ENCODE measurements at places on chromosomes 7 and 10. TPM values are rescaled to one million over a fixed set of nuclear protein-coding genes. Genes with fewer than 3 reads are reported as not detected.

DNA sequence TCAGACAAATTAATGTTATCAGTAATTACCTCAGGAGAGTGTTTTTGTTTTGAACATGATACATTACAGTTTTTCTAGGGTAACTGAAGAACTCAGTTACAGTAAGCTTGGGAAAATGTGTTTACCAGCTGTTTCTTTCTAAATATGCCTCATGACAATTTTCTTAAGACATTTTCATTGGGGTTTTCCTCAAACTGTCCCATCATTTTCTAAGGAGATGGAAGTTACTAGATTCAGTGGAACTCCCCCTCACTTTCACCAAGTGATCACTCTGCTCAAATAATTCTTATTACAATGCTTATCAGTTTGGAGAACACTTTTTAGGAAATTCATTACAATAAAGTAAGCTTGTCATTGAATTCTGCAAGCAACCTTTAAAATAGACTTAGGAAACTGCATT lies 6.4 kb upstream of the SPAG6 start:
- no peaks in the 10 kb centered on the region for H3K36me3 ChIP-seq
- no peak overlapping the region for H3K27ac ChIP-seq
- DNase-seq, result no peak
- peaks cover 31% of the 10 kb centered on the region for H3K27me3 ChIP-seq
- H3K4me1 ChIP-seq, result peaks cover 38% of the 10 kb centered on the region
- no peak overlapping the region for H3K4me3 ChIP-seq

GRCh38 chr10:78772486-78772885 lies 296.3 kb upstream of the ZMIZ1 start:
- H3K27ac ChIP-seq, result no peak overlapping the region
- no peak for DNase-seq
- H3K4me1 ChIP-seq, result no peaks in the 10 kb centered on the region
- H3K4me3 ChIP-seq, result no peak overlapping the region
- no peaks in the 10 kb centered on the region for H3K27me3 ChIP-seq
- no peaks in the 10 kb centered on the region for H3K36me3 ChIP-seq

GRCh38 chr7:45702751-45703150 lies 128.6 kb downstream of the ADCY1 start:
- H3K36me3 ChIP-seq, result no peaks in the 10 kb centered on the region
- no peak for DNase-seq
- H3K4me3 ChIP-seq, result no peak overlapping the region
- H3K27ac ChIP-seq, result no peak overlapping the region
- no peaks in the 10 kb centered on the region for H3K27me3 ChIP-seq
- H3K4me1 ChIP-seq, result peaks cover 10% of the 10 kb centered on the region

DNA sequence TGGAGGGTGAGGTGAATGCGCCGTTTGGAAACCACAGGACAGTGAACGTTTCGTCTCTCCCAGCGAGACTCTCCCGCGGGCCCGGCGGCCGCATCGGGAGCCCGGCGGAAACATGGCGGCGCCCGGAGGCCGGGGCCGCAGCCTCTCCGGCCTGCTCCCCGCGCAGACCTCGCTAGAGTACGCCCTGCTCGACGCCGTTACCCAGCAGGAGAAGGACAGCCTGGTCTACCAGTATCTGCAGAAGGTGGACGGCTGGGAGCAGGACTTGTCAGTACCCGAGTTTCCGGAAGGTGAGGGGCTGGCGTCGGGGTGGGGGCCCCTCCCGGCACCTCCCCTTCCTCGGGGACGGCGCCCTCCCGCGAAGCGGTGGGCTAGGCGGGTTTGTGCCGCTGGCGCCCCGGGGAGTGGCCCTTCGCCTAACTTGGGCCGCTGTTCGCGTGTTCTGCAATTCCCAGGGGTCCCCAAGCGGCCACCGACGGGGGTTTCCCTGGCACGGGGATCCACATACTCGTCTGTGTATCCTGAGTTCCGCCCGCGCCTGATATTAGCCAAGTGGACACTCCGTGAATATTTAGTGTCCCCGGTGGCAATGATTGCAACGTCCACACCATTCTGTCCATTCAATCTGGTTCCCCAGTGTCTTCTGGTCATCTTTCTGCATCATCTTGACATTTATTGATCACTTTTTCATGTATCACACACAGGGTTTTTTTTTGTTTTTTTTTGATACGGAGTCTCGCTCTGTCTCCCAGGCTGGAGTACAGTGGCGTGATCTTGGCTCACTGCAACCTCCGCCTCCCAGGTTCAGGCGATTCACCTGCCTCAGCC lies 514 bp downstream of the NHLRC2 start:
- DNase-seq, result peak; percentile 91
- peaks cover 5% of the 10 kb centered on the region for H3K36me3 ChIP-seq
- peak overlapping the region; percentile 76 for H3K4me3 ChIP-seq
- no peaks in the 10 kb centered on the region for H3K27me3 ChIP-seq
- H3K27ac ChIP-seq, result peak overlapping the region; percentile 92

DNA sequence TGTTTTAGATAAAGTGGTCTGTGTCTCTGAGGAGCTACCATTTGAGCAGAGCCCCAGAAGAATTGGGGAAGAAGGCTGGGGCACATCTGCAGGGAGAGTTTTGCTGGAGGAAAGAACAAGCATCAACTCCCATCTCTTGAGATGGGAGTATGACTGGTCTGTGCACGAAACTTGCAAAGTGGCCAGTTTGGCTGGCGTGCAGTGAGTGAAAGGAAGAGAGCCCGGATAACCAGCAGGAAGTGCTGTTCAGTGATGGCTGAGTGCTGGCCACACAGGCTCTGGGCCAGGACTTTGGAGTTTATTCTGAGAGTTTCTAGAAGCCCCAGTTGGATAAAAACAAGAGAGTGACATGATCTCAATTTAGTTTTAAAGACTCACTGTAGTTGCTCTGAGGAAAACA lies 34.4 kb upstream of the SVIL start:
- no peak for DNase-seq
- no peak overlapping the region for H3K27ac ChIP-seq
- peaks cover 4% of the 10 kb centered on the region for H3K4me1 ChIP-seq
- no peak overlapping the region for H3K4me3 ChIP-seq

- H3K4me3 ChIP-seq, result no peak overlapping the region
- no peaks in the 10 kb centered on the region for H3K27me3 ChIP-seq
- peak; percentile 18 for DNase-seq
- no peak overlapping the region for H3K27ac ChIP-seq
These were observed 131.1 kb downstream of the WDR37 start for GRCh38 chr10:1187151-1187854.

GRCh38 chr7:3146571-3147226 lies 103.0 kb upstream of the CARD11 start:
- H3K27me3 ChIP-seq, result no peaks in the 10 kb centered on the region
- H3K27ac ChIP-seq, result no peak overlapping the region
- H3K4me3 ChIP-seq, result no peak overlapping the region
- DNase-seq, result peak; percentile 25
- H3K4me1 ChIP-seq, result no peaks in the 10 kb centered on the region

DNA sequence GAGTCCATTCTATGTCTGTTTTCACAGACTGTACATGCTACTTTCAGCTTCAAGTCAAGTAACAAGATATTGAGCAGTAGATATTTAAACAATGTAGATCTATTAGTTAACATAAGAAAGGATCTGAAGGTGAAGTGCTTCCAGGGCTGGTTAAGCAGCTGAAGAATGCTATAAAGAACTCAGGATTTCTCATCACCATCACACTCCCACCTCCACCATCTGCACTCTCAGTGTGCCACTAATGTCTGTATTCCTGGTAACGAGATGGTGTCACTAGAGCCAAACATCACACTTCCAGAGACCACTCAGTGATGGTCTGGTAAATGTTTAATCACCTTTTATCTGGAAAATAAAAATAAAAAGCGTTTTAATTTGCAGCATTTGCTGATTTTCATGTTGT lies 224.0 kb upstream of the FERD3L start:
- H3K36me3 ChIP-seq, result no peaks in the 10 kb centered on the region
- H3K27ac ChIP-seq, result no peak overlapping the region
- no peaks in the 10 kb centered on the region for H3K27me3 ChIP-seq
- DNase-seq, result no peak

GRCh38 chr7:134129856-134130523 lies 2.9 kb downstream of the LRGUK start:
- peaks cover 15% of the 10 kb centered on the region for H3K4me1 ChIP-seq
- H3K4me3 ChIP-seq, result no peak overlapping the region
- no peaks in the 10 kb centered on the region for H3K27me3 ChIP-seq
- no peak overlapping the region for H3K27ac ChIP-seq
- no peaks in the 10 kb centered on the region for H3K36me3 ChIP-seq

- no peak overlapping the region for H3K27ac ChIP-seq
- no peaks in the 10 kb centered on the region for H3K27me3 ChIP-seq
- no peaks in the 10 kb centered on the region for H3K36me3 ChIP-seq
- H3K4me3 ChIP-seq, result no peak overlapping the region
- DNase-seq, result no peak
- no peaks in the 10 kb centered on the region for H3K4me1 ChIP-seq
These were observed 434.3 kb upstream of the SEMA3D start for GRCh38 chr7:85620936-85621685.

DNA sequence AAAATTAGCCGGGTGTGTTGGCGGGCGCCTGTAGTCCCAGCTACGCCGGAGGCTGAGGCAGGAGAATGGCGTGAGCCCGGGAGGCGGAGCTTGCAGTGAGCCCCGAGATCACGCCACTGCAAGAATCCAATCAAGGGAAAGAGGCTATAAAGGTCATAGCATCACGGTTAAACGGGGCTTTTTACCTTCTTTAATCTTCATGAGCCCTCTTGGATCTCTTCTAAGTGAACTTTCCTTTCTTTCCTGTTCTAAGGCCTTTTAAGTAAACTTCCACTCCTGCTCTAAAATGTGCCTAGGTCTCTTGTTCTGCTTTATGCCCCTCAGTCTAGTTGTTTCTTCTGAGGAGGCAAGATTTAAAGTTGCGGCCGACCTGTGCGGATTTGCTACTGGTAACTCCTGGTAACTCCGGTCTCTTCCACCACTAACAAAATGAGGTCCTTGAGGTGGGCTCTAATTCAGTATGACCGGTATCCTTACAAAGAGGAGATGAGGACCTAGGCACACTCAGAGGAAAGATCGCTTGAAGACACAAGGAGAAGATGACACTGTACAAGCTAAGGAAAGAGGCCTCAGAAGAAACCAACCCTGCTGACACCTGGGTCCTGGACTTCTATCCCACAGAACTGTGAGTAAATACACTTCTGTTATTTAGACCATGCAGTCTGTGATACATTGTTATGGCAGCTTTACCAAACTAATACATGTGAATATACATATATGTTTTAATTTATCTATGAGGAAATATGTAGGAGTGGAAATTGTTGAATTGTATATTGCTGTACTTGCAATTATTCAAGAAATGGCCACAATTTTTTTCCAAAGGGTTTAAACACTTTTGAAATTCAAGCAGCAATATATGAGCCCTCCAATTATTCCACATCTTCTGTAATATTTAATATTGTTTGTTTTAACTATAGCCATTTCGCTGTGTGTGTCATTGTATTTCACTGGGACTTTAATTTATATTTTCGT lies 331.5 kb upstream of the CNTNAP2 start:
- no peak for DNase-seq
- H3K36me3 ChIP-seq, result no peaks in the 10 kb centered on the region
- no peak overlapping the region for H3K27ac ChIP-seq

DNA sequence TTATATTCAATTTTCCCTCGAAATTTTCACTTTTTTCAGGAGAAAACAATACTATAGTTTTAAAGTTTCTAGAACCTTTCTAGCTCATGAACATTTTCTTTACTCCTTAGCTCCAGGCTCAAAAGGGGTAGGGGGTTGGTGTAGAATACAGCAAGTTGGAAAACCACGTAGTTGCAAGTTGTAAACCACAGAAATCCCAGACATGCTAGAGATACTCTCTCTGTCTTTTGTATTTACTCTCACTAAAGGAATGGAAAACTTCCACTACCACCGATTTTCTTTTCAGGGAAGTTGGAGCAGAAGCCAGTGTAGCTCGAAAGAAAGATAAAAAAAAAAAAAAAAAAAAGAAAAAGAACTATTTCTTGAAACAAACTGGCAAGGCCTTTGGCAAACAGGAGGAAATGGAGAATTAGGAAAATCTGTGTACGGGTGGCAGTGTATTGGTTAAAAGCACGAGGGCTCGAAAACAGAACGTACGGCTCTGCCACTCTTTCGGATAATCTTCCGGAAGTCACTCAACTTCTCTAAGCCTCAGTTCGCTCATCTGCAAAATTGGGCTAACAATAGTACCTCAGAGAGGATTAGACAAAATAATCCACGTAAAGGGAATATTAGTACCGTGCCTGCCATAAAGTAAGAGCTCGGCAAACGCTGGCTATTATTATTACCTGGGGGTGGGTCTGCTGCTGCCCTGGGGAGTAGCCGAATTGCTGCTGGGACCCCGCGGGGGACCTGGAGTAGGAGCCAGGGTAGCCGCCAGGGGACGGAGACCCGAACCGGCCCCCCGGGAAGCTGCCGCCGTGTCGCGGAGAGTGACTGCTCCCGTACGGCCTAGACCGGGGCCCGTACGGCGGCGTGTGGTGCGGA lies 628 bp downstream of the MPLKIP start:
- H3K4me3 ChIP-seq, result peak overlapping the region; percentile 91
- no peaks in the 10 kb centered on the region for H3K36me3 ChIP-seq
- H3K4me1 ChIP-seq, result peaks cover 25% of the 10 kb centered on the region
- no peak for DNase-seq
- peak overlapping the region; percentile 93 for H3K27ac ChIP-seq

DNA sequence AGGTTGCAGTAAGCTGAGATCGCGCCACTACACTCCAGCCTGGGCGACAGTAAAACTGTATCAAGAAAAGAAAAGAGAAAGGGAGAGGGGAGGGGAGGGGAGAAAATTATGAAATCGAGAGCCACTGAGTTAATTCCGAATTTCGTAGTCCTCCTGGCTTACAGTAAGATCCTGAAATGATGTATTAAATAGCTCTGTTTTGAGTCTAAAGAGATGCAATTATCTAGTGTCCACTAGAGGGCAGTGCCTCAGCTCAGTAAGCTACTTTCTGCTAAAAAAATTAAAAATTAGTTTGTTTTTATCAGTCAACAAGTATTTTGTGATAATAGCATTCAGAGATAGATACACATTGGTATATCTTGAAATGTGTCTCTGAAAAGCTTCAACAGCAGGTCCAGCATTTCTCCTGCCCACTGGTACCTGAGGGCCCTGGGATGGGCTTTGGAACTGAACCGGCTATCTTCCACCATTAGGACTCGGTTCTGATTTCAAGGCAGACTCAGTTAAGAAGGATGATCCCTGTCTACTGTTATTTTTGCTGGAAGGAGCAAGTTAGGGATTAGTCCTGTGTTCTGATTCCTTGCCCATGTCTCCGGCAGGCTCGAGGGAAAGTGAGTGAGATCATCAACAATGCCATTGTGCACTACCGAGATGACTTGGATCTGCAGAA lies 19.5 kb downstream of the TSPAN33 start:
- H3K4me3 ChIP-seq, result no peak overlapping the region
- no peaks in the 10 kb centered on the region for H3K36me3 ChIP-seq
- peaks cover 3% of the 10 kb centered on the region for H3K27me3 ChIP-seq

Gene SLC18A2
- total RNA-seq, result 5.3 TPM

Gene HECW1
- total RNA-seq, result 1.0 TPM

Gene TRPV5
- not detected for total RNA-seq

Gene SEC24C
- 55.1 TPM for total RNA-seq

Gene GRK5
- 45.9 TPM for total RNA-seq

Gene ST8SIA6
- total RNA-seq, result 5.6 TPM

Gene STAMBPL1
- total RNA-seq, result 6.3 TPM

Gene PPP1R17
- total RNA-seq, result not detected

Gene FAM237B
- 0.15 TPM for total RNA-seq

Gene IQUB
- 19.7 TPM for total RNA-seq

Gene CHRM2
- total RNA-seq, result 2.1 TPM

Gene CLRN3
- not detected for total RNA-seq

Gene OR6B1
- not detected for total RNA-seq

Gene ENO4
- 1.1 TPM for total RNA-seq

All from upper lobe of left lung (tissue), 6 donors.